ENCODE measurements at places on chromosomes 7 and 10. TPM values are rescaled to one million over a fixed set of nuclear protein-coding genes. Genes with fewer than 3 reads are reported as not detected.

Gene NPC1L1
- 0.12 TPM for total RNA-seq

Gene DHTKD1
- total RNA-seq: 31.5 TPM

GRCh38 chr7:141071855-141072547 is 1.9 kb upstream of the TMEM178B start:
- H3K27ac ChIP-seq: no peak overlapping the region
- peaks cover 46% of the 10 kb centered on the region for H3K27me3 ChIP-seq
- peaks cover 6% of the 10 kb centered on the region for H3K4me1 ChIP-seq
- peak overlapping the region; percentile 82 for H3K4me3 ChIP-seq

DNA sequence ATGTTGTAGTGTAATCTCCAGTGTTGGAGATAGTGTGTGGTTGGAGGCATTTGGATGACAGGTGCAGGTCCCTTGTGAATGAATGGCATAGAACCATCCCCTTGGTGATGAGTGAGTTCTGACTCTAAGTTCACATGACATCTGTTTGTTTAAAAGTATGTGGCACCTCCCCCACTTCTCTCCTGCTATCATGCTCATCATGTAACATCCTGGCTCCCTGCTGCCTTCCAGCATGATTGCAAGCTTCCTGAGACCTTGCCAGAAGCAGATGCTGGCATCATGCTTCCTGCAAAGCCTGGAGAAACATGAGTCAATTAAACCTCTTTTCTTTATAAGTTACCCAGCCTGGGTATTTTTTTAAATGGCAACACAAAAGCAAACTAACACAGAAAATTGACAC is 499.0 kb upstream of the SEMA3D start:
- no peaks in the 10 kb centered on the region for H3K27me3 ChIP-seq
- H3K4me3 ChIP-seq: no peak overlapping the region
- H3K27ac ChIP-seq: no peak overlapping the region

DNA sequence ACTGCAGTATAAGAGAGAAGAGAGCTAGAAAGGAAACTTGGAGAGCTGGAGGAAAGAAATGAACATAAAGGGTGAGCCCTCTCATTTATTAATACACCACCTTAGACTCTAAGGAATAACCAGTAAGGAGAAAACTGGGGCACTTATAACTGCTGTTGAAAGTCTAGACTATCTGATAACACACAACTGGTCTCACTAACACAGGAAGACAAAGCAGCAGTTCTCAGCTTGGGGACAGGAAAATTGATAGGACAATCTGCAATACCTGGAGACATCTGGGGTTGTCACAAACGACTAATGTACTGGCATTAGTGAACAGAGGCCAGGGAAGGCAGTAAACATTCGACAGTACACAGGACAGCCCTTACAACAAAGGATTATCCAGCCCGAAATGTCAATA is 6.8 kb downstream of the ELMO1 start:
- H3K27me3 ChIP-seq: no peaks in the 10 kb centered on the region
- no peaks in the 10 kb centered on the region for H3K36me3 ChIP-seq
- no peak for DNase-seq
- H3K4me1 ChIP-seq: peaks cover 50% of the 10 kb centered on the region
- peak overlapping the region; percentile 76 for H3K4me3 ChIP-seq

GRCh38 chr7:85833066-85833465 is 646.2 kb upstream of the SEMA3D start:
- H3K4me3 ChIP-seq: no peak overlapping the region
- H3K27me3 ChIP-seq: no peaks in the 10 kb centered on the region
- no peak overlapping the region for H3K27ac ChIP-seq
- DNase-seq: no peak

DNA sequence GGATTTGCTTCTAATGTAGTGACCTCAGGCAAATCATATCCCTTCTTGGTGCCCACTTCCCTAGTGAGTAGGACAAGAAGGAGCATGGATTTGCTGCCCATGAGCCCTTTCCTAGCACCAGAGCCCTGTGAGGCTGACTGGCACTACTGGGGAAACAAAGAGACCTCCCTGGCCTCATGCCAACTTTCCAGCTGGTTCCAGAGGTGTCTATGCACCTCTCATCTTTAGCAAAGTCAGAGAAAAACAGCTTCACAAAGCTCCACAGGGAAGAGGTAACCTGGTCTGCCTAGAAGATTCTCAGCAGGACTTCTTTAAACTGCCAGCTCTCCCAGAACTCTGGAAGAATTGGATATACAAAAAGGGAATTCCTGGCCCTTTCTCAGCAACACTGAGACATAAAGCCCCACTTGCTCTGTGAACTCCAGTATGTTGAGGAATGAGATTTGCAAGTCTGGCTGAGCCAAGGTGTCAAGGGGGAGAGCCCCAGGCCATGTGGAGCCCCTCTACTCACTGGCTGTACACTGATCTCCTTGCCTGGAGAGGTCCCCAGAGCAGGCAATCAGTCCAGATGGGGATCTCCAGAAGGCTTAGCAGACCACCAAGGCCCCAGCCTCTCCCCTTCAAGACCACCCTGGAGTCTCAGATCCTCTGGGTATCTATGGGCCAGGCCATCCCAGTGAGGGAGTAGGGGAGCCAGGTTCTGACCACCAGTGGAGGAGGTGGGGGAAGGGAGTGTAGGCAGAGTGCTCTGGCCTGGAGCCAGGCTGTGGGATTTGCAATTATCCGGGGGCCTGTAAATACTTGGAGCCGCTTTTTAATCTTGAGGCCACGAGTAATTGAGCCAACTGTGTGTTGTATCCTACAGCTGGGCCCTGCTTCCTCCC is 24.4 kb upstream of the RBM20 start:
- no peaks in the 10 kb centered on the region for H3K4me1 ChIP-seq
- no peak overlapping the region for H3K4me3 ChIP-seq
- H3K36me3 ChIP-seq: no peaks in the 10 kb centered on the region
- peaks cover 7% of the 10 kb centered on the region for H3K27me3 ChIP-seq

- no peak overlapping the region for H3K4me3 ChIP-seq
- no peak overlapping the region for H3K27ac ChIP-seq
- H3K4me1 ChIP-seq: no peaks in the 10 kb centered on the region
- no peaks in the 10 kb centered on the region for H3K36me3 ChIP-seq
Measured at GRCh38 chr7:34332006-34332405, 326.0 kb upstream of the NPSR1 start.

GRCh38 chr7:67462781-67463191 is 466.2 kb downstream of the TYW1 start:
- H3K36me3 ChIP-seq: no peaks in the 10 kb centered on the region
- no peaks in the 10 kb centered on the region for H3K4me1 ChIP-seq
- H3K4me3 ChIP-seq: no peak overlapping the region
- peaks cover 8% of the 10 kb centered on the region for H3K27me3 ChIP-seq

DNA sequence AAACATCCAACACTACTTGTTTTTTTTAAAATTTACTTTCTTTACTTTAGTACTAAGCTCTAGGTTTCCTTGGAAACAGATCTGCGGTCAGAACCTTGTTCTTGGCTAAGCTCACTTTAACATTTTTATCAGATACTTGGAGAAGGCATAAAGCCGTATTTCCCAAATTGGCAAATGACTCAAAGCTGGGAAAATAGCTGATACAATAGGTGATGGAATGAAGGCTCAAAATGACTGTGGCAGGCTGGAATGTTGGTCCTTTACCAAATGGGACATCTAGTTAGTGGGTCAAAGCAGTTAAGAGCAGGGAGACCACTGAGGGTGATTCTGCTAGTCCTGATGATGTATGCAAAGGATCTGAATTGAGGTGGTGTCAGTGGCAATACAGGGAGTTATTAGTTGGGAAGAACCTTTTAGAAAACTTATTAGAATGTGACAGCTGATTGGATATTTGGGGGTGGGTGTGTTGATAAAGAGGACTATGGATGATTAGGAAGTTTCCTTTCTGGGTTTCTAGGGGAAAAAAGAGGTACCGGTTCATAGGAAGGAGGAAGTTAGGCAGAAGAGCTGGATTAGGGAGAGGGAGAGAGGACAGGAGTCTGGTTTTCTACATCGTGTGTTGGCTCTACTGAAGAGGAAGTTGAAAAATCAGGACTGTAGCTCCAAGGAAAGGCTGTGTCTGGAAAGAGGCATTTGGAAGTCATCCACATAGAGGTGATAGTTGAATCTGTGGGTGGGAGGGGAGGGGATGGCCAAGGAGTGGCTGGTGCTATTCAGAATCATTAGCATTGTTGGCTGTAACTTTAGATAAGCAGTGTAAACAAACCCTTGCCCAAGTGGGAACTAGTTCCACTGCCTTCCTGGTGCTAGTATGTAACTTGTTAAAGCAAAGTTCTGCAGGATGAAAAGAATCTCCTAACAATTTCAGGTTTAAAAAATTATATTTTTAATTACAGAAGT is 13.1 kb downstream of the PLCE1 start:
- H3K27me3 ChIP-seq: peaks cover 11% of the 10 kb centered on the region
- H3K4me1 ChIP-seq: no peaks in the 10 kb centered on the region
- no peaks in the 10 kb centered on the region for H3K36me3 ChIP-seq
- H3K27ac ChIP-seq: no peak overlapping the region

GRCh38 chr7:24017519-24017918 is 266.5 kb upstream of the NPY start:
- no peak overlapping the region for H3K4me3 ChIP-seq
- H3K36me3 ChIP-seq: peaks cover 5% of the 10 kb centered on the region
- peaks cover 4% of the 10 kb centered on the region for H3K27me3 ChIP-seq
- no peak overlapping the region for H3K27ac ChIP-seq

DNA sequence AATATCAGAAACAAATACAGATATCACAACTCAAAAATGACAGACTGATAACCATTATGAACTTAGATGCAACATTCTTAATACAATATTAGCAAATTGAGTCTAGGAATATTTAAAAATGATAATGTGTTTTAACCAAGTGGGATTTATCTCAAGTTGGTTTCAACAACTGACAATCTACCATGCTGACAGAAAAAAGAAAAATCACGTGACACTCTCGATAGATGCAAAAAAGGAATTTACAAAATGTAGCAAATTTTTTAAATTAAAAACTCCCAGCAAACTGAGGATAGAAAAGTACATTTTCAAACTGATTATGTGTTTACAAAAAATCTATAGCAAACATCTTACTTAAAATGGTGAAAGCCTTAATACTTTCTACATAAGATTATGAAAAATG is 177.4 kb downstream of the MALRD1 start:
- no peaks in the 10 kb centered on the region for H3K36me3 ChIP-seq
- no peak overlapping the region for H3K4me3 ChIP-seq
- DNase-seq: no peak
- H3K4me1 ChIP-seq: no peaks in the 10 kb centered on the region
- H3K27me3 ChIP-seq: no peaks in the 10 kb centered on the region
- no peak overlapping the region for H3K27ac ChIP-seq

DNA sequence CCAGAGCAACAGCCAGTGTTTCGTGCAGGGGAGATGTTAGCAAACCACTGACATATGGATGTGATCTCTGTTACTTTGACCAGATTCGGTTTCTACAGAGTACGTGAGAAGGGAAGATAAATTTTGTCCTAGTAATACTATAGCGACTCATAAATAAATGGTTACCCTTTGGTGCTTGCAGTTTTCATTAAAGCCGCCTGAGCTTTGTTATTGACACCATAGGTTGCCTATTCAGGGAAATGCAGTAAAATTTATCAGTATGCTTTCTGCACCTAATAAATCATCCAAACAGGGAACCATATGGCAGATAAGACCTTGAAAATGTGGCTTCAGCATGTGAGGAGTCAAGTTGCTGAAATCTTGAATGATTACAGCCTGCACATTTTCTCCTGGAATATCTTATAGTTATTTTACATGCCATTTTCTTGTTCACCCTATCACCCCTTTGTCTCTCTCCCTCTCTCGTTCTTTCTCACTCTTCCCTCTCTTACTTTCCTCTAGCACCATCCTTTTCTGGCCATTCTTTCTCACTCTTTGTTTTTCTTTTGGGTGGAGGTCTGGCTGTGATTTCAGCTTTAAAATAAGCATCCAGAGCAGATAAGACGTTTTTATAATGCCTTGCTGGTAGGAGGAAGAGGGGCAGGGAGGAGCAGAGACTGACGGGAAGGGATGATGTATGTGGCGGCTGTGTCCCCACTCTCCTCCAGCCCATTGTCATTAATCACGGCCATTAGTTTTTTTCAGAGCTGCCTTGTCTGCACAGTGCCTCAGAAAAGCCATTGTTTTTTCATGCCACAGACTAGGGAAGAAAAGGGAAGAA is 182.5 kb downstream of the LRMDA start:
- no peak overlapping the region for H3K27ac ChIP-seq
- DNase-seq: no peak
- H3K36me3 ChIP-seq: no peaks in the 10 kb centered on the region
- peaks cover 22% of the 10 kb centered on the region for H3K27me3 ChIP-seq
- no peak overlapping the region for H3K4me3 ChIP-seq
- no peaks in the 10 kb centered on the region for H3K4me1 ChIP-seq

GRCh38 chr7:101717628-101718357 is 88.7 kb upstream of the MYL10 start:
- peaks cover 4% of the 10 kb centered on the region for H3K4me1 ChIP-seq
- H3K27me3 ChIP-seq: no peaks in the 10 kb centered on the region
- H3K36me3 ChIP-seq: no peaks in the 10 kb centered on the region
- peak overlapping the region; percentile 59 for H3K4me3 ChIP-seq
- DNase-seq: no peak
- peak overlapping the region; percentile 88 for H3K27ac ChIP-seq

Gene PRKAG2
- total RNA-seq: 19.9 TPM

DNA sequence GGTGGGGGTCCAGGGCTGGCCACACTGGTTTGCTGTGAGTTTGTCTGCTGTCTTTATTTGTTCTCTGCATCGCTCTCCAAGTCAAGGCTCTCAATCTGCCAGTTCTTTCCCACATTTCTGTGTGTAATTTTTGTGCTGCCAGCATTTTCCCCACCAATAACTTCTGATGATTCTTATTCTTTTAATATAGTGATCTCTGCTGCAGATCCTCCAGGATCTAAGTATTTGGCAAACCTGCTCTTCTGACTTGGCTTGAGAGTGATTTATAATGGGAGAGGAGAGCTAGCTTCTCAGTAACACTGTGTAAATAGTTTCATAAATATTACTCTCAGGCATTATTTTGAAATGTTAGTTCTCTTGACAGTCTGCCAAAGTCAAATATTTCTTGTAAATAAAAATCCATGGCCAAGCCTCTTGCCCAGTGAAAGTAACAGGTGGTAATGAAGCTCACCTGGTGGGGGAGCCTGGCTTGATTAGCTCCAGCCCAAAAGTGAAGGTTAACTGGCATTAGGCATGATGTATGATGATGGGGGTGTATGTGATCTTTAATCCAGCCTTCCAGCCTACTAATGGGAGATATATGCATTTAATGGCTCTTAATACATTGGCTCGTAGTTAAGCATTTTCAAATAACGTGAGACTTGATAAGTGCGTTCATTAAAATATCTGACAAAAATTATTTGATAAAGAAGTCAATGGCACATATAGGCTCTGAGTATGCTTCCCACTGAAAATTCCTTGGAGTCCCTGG is 1055.9 kb downstream of the KCNMA1 start:
- H3K27me3 ChIP-seq: peaks cover 3% of the 10 kb centered on the region
- H3K27ac ChIP-seq: no peak overlapping the region
- H3K4me3 ChIP-seq: no peak overlapping the region
- no peaks in the 10 kb centered on the region for H3K36me3 ChIP-seq
- H3K4me1 ChIP-seq: no peaks in the 10 kb centered on the region

Gene CACNB2
- not detected for total RNA-seq

Gene MYO1G
- total RNA-seq: 518 TPM

- no peaks in the 10 kb centered on the region for H3K36me3 ChIP-seq
- peaks cover 24% of the 10 kb centered on the region for H3K27me3 ChIP-seq
- no peak overlapping the region for H3K4me3 ChIP-seq
- no peak overlapping the region for H3K27ac ChIP-seq
- H3K4me1 ChIP-seq: no peaks in the 10 kb centered on the region
- no peak for DNase-seq
Measured at GRCh38 chr10:126350216-126350992, 37.9 kb downstream of the ADAM12 start.

Gene VAX1
- not detected for total RNA-seq

GRCh38 chr10:29725133-29725720 is 90.5 kb upstream of the SVIL start:
- no peaks in the 10 kb centered on the region for H3K36me3 ChIP-seq
- no peaks in the 10 kb centered on the region for H3K27me3 ChIP-seq
- no peak overlapping the region for H3K4me3 ChIP-seq
- peaks cover 24% of the 10 kb centered on the region for H3K4me1 ChIP-seq

All from natural killer cell treated with Interleukin-12 subunit alpha and Interleukin-12 subunit beta and Interleukin-15 and Interleukin-18, amount 100 ng/mL, for 72 hours (primary cell).